ENCODE measurements at places on chromosomes 13 and 19.

- DNase-seq: no peak
Observed at GRCh38 chr13:110447058-110447511, 114.4 kb downstream of the RAB20 start.

GRCh38 chr19:42023121-42023942 lies 29.3 kb upstream of the ATP1A3 start:
- DNase-seq: no peak

DNA sequence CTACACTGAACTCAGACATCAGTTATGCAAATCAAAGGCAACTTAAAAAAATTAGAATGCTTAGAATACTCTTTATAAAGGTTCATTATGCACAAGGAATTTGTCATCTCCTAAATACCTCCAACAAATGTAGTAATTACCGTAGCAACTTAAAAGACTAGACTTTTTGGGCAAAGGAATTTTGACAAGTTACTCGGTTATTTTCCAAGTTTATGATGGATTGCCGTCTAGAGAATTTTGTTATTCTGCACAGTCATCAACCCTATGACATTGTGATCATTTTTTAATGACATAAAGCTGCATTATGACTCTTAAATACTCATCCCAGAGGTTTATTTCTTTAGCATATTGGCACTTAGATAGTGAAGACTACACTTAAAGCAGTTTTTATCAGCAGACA lies 71.9 kb downstream of the TRPC4 start:
- no peak for DNase-seq

DNA sequence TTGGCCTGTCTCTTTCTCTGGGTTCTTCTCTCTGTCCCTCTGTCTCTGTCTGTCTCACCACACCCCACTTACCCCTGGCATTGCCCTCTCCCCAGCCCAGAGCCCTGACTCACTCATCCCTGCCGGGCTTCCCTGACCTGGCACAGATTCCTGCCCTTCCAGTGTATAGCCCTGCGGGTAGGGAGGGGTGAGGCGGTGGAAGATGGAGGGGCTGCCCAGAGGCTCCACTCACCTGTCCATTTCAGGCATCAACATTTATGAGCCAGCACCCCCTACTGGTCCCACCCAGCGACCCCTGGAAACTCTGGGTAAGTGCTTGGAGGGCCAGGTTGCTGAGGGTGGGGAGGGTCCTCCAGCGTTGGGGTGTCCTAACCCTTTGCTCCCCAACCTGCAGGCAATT lies 1.0 kb downstream of the NCCRP1 start:
- no peak for DNase-seq

GRCh38 chr19:16274447-16274846 lies 50.2 kb upstream of the KLF2 start:
- no peak for DNase-seq

DNA sequence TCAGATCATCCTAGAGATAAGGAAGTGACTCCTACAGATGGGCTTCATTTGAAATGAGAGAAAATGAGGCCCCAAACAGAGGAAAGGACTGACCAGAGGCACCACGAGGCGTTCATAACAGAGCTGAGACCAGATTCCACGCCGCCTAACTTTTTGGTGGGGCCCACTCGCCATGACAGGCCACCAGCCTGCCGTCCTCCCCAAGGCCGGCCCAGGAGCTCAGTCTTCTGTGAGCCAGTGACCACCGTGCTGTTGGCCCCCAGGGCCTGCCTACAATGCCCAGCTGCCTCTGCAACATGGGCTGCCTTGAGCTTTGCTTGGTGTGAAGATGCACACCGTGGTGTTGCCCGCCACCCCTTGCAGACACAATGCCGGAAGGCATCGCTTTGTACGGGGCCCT lies 40.5 kb downstream of the TSHZ3 start:
- no peak for DNase-seq

All from midbrain (tissue), 1 donor.